ENCODE measurements at places on chromosomes 11 and 22.

DNA sequence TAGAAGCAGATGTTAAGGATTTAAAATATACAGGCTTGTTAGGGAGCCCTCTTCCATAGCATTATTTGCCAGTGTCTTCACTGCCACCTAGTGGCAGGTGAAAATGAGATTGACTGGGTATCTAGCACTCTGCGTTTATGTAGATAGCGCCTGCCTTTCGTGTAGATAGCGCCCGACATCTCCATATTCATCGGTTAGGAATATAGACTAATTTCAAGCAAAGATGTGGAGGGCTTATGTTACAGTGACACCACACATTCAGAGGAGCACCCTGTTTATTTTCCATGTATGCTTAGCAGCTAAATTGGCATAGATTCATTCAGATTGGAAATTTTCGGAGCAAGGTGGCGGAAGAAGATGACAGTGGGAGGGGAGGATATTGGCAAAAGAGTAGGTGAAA, 72.0 kb downstream of the SLC5A12 start:
- peak; percentile 75 for DNase-seq

DNA sequence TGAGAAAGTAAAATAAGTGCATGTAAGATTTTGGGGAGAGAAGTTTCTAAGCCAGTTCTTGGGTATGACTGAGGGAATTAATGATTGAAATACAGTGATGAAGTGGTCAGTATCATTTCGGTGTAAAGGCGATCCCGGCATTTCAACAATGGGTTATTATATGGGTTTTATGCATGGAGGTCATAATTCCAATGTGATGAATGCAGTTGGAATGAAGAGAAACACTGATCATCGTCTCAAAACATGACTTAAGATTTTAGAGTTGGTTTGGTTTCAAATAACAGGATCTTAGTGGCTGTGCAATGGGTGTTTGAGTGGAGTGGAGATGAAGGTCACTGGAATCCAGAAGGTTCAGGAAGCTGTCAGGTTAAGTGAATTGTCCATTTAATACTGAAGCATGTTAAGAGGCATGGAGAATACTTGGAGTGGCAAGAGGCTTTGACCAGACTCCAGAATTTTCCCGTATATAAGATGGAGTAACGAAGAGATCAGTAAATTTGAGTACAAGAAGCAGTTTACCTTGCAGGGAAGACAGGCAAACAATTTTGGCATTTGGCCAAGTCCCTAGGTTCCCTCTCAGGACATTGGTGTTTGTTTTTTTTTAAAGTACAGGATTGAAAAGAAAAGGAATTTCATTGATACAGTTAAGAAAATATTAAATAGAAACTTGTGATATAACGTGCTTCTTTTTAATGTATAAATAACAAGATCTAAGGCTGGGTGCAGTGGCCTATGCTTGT, 96.4 kb upstream of the BIRC3 start:
- DNase-seq, result peak; percentile 70

GRCh38 chr22:37338539-37339246, 56.4 kb downstream of the CYTH4 start:
- no peak for DNase-seq

DNA sequence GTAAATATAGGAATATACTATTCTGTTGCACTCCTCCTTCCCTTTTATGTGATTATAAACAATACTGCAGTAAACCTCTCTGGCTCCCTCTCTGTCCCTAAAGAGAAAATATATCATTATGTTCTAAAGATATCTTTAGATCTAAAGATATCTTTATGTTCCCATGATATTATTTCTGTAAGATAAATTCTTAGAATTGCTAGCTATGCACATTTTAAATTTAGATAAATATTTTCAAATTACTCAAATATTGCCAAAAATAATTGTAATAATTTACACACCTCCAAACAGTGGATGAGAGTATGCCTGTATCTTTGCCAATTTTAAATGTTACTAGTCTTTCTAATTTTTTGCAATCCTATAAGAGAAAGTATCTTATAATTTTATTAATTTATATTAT, 10.3 kb upstream of the DEUP1 start:
- no peak for DNase-seq

- peak; percentile 47 for DNase-seq
Measured at GRCh38 chr11:48006301-48006992, 26.1 kb downstream of the PTPRJ start.

GRCh38 chr11:8287297-8287696, 23.6 kb upstream of the LMO1 start:
- DNase-seq, result no peak

- no peak for DNase-seq
Measured at GRCh38 chr11:132078264-132079076, 708.1 kb downstream of the NTM start.

DNA sequence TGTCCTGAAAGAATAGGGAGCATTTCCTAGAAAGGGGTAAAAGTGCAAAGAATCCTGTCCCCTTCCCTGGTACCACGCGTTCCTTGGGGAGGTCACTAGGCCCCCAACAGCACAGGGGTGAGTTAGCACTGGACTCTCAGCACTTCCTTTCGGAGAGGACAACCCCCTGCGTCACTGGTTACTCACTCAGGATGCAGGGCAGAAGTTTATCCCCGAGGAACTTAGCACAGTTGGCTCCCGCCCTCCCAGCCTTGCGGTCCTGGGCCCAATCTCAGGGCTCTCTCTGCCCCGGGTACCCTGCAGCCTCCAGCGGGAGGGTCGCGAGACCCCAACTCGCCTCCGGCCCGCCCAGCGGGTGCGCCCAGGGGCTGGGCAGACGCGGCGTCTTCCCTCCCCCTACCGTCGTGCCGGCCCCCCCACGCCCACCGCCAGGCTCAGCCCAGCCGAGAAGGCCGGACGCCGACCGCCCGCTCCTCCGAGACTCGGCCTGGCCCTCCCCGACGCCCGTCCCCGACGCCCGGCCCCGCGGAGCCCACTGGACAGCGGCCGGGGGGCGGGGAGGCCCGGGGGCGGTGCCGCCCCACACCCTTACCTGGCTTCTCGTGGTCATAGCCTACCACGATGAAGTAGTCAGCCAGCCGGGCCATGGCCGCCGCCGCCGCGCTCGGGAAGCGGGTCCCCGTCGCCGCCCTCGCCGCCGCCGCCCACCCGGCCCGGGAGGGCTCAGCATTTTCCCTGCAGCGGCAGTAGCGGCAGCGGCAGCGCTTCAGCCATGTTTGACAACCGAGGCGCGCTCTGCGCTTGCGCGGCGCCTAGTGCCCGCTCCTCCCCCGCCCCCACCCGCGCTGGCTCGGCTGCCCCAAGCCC, at the start of gene SBF2:
Gene SBF2 (minus strand): TSS at position 797 of the 867 bp plus-strand sequence. CDS start 150 bp downstream, at position 647.
- peak; percentile 85 for DNase-seq

DNA sequence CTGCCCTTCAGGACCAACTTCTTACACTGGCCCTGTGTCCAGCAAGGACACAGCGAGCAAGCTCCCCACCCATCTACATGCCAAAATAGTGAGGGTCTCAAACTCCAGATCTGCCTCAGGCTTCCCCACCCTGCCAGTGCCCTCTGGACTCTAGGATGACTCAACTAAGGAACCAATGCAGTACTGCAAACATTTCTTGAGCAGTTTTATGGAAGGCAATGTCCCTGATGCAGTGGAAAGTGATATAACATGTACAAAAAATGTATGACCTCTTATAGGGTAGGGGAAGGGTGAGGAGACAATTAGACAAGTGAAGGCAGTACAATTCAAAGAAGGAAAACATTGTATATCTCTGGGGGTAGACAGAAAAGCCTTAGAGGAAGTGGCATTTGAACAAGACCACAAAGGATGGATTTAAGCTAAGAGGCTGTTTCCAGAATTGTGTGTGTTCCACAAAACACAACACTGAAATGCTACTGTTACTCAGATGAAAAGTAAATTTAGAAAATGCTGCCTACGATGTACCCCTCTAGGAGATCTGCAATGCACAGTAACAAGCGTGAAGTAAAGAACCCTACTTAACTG, 47.3 kb downstream of the RAB30 start:
- DNase-seq, result no peak

GRCh38 chr11:83158965-83159901, 2.3 kb downstream of the PCF11 start:
- no peak for DNase-seq

DNA sequence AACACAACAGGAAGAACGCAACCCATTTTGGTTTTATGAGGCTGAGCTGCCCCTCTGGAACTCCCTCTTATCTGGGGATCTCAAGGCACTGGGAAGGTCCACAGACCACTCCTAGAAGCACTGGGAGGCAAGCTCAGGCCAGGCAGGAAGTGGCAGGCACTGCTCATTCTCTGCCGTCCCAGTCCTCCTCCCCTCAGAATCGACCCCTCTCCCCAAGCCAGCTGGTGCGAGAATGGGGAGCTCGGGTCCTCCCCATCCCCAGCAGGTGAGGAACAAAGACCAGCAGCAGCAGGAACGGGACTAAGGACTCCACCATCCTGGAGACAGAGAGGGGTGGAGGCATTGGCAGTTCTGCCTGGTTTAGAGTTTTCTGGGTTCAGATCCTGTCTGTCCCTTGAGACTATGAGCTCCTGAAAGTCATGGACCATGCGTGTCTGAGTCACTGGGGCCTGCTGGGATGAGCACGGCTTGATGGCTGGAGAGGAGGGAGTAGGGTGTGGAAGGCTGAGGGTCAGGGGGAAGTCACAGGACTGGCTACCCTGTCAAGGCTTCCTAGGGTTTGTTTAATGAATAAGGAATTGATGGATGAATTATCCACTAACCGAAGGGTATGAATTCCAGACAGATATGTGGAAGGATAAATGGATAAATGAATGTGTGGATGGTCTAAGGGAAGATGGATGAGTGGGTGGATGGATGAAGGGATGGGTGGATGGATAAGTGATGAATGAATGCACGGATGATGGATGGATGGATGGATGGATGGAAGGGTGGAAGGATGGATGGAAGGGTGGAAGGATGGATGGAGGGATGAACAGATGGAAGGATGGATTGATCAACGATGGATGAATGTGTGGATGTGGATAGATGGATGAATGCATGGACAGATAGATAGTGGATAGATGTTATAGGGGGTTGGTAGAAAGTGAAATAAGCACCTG, 6.4 kb downstream of the MYEOV start:
- DNase-seq, result peak; percentile 87

GRCh38 chr11:100004541-100004940, 682.5 kb upstream of the ARHGAP42 start:
- DNase-seq, result no peak

DNA sequence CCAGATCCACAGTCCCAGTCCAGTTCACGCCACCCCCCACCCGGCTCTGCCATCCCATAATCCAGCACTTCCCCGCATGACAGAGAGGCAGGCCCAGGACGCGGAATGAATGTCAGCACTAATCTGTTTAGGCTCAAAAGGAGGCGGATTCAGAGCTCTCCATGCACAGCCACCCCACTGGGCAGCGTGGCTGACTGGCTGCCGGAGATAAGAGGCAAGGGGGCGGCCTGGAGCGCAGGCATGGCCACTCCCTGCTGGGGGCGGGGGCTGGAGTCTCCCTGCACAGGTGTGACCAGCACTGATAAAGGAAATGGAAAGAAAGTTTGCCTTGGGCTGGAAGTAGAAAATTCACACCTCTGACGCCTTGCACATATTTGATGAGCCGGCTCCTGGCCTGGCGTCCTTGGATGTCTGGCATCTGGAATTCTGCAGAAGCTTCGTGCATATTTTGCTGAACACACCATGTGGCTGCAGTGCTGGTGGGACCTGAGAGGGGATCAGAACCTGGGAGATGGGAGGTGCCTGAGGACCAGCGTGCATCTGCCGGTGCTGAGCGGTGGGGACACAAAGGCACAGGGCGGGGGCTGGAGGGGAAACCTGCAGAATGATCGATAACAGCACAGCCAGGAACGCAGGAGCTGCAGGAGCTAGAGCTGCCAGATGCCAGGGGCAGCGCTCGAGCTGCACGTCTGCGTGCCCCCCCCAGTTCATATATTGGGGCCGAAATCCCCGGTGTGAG, 344.4 kb downstream of the CTTN start:
- DNase-seq, result no peak

DNA sequence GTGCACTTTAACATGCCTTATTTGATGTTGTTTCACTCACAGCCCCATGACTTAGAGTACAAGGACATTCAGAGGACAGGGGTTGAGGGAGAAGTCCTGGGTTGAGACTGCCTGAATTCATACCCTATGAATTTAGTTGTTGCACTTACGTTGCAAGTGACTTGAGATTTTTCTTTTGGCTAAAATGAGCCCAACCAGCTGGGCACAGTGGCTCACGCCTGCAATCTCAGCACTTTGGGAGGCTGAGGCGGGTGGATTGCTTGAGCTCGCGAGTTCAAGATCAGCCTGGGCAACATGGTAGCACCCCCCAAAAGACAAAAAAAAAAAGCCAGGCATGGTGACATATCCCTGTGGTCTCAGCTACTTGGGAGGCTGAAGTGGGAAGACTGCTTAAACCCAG, 7.3 kb upstream of the GRK3 start:
- no peak for DNase-seq

- peak; percentile 73 for DNase-seq
Measured at GRCh38 chr22:48567213-48567975, 1260.3 kb downstream of the BRD1 start.

DNA sequence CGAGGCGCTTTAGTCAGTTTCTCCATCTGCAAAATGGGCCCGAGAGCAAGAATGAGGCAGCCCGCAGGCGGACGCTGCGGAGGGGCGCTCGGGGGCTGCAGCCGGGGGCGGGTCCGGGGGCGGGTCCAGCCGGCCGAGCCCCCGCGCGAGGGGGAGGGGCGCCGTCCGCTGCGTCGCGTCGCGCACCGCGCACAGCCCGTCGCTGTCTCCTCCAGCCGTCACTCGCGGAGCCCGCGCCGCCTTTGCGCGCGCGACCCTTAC, 282 bp downstream of the PC start:
- no peak for DNase-seq

DNA sequence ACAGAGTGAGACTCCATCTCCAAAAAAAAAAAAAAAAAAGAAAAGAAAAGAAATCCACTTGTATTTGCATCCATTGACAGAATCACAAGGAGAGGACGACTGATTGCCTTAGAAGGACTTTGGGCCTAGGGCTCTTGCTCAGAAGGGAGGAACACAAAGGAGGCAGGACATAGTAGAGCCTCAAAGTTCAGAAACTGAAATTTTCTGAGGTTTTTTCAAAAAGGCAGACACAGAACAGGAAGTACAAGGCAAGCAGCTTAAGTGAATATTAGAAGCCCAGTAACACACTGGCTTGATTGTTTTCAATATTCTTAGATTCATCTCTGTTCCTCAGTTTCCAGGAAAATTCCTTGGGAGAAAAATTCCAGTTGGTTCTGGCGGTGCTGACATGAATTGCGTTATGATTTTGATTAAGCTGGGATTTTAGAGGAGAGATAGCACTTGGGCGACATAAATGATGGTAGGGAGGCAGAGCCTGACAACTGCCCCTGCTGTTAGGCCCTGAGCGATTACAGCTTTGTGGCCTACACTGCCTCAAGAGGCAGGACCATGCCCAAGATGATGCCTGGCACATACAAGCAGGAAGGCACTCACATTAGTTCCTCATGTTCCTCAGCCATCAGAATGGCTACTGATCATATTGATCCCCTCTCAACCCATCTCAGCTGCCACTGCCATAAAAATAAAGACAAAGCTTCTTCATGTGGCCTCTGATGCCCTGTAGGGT, 15.3 kb downstream of the CLPB start:
- DNase-seq, result no peak
